ENCODE measurements at places on chromosomes 2 and 18.

DNA sequence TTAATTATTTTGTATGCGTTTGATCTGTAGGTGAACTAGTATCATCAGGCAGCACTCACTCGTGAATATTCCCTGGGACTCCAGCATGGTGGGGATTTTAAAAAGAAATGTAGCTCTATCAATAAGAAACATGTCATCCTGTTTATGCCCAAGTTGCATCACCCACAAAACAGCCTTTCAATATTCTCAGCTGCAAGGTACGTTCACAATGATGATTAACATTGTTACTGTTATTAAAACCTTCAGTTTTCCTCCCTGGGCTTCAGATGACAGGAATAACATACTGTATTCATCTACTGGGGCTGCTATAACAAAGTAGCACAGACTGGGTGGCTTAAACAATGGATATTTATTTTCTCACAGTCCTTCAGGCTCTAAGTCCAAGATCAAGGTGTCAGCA is 87.9 kb upstream of the KLHL29 start:
- no peak for DNase-seq

DNA sequence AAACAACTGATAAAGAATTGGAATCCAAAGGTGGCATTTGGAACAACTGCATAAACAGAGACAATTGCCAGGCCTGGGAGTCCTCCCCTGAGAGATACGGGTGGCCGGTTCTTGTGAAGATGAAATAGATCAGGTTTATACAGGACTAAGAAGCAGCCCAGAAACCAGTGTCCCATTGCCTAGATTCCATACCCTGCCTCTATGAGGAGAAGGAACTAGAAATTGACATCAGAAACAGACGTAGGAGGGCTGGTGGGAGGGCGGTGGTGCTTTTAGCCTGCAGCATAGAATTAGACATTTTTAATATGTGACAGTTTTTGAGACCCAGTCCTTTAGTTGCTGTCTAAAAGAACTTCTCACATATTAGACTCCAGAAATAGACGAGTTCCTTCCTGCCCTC is 11.8 kb upstream of the SH3BP4 start:
- DNase-seq, result no peak

DNA sequence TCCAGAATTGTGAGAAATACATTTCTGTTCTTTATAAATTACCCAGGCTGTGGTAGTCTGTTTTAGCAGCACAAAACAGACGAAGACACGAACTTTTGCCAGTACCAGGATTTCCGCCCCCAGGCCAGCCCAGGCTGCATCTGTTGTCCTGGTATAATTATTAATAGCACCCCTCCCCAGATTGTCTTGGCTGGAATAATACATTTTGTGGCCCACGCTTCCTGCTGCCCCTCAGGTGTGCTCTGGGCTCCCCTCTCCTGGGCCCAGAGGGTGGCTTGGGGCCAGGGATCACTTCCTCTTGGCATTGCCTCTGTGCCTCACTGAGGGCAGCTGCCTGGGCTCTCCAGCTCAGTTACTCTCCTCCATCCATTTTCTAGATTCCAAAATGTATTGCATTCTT is 102.1 kb upstream of the HS6ST1 start:
- DNase-seq, result no peak

DNA sequence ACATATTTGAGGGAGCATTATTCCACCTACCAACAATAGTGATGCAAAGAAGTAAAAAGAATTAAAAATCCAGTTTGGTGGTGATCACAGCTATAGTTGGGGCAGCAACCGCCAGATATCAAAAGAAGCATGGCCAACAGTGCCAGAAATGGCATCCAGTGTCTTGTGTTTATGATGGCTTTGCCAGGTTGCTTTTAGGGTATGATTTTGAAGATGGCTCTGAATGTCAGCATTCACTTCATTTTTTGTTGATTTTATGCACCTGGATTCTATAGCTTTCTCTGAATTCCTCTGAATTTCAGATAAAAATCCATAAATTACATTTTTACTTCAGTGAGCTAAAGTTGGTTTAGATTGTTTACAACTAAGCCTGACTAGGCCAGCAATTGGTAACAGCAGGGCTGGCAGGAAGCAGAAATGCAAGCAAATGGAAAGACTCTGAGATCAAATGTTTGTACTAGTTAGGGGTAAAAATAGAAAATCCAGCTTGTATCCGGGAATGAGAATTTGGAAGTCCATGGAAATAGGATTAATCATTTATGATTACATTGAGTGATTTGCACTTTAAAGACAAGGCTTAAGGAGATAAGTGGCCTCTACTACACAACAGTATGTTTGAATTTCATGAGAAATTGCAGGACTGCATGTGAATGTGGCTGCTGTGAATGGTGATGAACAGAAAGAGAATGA is 40.4 kb downstream of the COL3A1 start:
- no peak for DNase-seq

GRCh38 chr2:222288590-222289277 is 10.1 kb downstream of the PAX3 start:
- DNase-seq, result no peak

- no peak for DNase-seq
Observed at GRCh38 chr2:239234191-239235175, 166.3 kb downstream of the HDAC4 start.

DNA sequence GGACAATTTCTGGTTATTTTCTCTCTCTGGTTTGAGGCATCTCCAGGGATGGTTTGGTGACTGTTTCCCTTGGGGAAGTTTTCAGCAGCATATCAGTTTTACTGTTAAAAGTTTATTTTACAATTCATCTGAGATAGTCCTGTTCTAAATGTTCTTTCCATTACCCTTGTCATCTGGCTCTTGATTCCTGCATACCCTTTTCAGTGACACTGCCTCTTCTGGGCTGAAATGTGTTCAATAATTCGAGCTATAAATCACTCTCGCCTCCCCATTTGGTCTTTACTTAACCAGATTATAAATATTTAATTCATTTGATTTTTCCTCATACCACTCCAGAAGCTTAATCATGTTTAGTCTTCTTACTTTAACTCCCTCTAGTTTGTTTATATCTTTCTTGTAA is 9.5 kb downstream of the DCC start:
- DNase-seq, result no peak

GRCh38 chr2:109669731-109670130 is 55.6 kb downstream of the SOWAHC start:
- no peak for DNase-seq

DNA sequence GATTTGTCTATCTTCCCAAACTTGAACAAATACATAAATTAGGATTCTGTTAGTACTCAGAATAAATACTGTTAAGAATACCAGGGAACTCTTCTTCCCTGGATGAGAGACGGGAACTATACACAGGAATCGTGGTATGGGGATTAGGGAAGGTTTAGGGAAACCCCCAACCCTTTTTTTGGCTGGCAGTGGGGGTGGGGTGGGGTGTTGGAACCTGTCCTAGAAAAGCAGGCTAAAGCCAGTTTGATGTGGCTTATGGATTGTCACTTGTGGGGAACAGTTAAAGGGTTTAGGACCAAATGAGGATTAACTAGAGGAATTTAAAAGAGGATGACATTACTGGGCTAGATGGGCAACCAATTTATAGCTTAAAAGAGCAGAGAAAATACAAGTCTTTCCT is 1.8 kb downstream of the SLC4A10 start:
- DNase-seq, result no peak

DNA sequence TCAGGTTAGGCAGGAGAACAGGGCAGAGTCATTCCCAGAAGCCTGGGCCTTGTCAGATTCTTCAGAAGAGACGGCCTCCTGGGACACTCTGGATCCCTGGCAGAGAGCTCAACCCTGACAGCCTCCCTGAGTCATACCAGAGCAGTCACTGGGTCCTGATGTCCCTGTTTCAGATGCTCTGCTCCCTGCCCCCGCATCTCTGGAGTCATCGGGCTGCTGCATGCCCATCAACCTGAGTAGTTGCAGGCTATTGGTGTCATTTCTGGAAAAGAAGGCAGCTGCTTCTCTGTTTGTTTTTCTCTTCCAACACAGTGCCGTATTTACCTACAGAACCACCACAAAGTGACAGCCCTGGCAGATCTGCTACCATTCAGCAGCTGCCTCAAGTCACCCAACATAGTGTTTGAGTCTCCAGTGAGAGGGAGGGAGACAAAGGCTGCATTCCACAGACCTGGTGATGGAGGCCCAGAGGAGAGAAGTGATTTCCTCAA is 145.1 kb downstream of the B3GNT2 start:
- DNase-seq, result no peak

DNA sequence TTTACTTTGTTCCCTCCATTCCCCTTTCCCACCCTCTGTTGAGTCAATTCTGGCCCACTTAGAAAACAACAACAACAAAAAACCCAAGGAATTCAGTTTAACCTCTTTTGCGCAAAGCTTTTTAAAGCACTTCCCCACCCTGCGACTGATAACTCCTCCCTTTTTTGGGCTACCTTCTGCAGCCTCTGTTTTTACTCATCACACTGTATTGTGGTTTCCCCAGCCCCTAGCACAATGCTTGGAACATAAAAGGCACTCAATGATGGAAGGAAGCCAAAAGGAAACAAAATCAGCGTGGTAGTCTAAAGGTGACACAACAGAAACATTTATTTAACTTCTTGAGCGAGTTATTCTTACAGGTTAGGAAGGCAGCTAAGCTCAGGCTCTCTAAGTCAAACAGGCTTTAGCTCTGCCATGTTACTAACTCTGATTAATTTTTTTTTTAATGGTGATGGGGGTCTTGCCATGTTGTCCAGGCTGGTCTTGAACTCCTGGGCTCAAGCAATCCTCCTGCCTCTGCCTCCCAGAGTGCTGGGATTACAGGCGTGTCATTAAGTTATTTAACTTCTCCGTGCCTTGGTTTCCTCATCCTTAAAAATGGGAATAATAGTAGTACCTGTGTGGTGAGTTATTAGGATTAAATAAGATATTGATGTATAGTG is 1.3 kb downstream of the CEP68 start:
- DNase-seq, result peak; percentile 17

GRCh38 chr18:43312891-43313290 is 35.6 kb upstream of the SYT4 start:
- DNase-seq, result no peak

GRCh38 chr2:67070826-67071225 is 326.3 kb upstream of the ETAA1 start:
- no peak for DNase-seq

DNA sequence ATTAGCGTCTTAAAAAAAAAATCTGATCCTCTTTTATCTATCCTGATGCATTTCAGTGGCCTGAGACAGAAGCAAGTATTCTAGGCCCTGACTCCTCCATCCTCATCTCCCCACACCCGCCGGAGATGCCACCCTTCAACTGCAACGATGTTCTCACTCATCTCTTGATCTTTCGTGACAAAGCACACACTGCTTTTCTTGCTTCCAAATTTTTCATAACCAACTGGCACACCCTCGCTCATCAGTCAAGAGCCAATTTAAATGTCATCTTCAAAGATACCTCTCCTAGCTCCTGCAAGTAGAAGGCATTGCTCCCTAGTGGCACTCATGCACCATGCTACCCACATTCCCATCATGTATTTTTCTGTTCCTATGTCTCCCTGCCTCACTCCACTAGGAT is 115.0 kb downstream of the STK39 start:
- no peak for DNase-seq

- no peak for DNase-seq
Observed at GRCh38 chr2:218033208-218033589, 30.4 kb upstream of the TNS1 start.

GRCh38 chr18:26888259-26888658 is 22.8 kb upstream of the AQP4 start:
- DNase-seq, result no peak

- DNase-seq, result no peak
Observed at GRCh38 chr2:38060236-38061018, 15.5 kb downstream of the CYP1B1 start.

DNA sequence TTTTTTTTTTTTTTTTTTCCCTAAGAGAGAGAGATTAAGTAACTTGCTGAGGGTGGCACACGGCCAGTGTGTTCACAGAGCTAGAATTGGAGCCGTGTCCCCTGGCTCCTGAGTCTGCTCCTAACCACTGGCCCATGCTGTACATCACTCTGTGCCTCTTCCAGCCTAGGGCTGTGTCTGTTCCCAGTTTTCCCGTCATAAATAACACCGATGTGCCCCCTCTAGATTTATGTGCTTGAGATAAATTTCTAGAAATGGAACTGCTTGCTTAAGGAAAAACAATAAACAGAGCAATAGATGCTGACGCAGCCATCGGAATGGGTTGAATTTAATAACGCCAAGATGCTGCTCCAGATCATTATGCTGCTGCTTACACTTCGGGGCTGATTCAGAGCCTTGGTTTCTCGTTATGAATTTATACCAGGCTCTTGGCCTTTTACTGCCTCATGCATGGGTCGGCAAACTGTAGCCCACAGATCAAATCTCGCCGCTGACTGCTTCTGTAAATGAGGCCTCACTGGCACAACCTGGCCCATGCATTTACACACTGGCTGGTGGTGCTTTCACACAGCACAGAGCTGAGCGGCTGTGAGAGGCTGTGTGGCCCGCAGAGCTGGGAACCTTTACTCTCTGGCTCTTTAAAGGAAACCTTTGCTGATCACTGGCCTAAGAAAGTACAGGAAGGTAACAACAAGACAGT is 58.1 kb downstream of the NDUFA10 start:
- no peak for DNase-seq

GRCh38 chr18:72672364-72673184 is 128.4 kb upstream of the CBLN2 start:
- no peak for DNase-seq

DNA sequence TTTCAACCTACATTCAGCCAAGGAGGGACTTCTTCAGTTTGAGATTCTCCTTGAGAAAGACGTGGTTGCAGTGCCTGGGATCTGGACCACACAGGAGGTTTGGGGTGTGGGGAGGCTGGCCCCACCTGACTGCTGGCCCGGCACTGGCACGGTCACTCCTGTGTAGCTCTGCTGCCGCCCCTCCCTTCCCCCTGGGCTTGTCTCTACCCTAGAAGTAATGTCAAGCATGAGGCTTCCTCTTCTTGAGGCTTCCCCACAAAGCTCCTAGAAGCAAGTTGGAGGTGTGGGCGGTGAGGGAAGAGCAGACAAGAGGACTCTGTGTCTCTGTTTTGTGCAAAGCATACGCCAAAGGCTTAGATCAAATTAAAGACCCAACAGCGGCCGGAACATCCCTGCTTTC is 8.7 kb downstream of the KLHL29 start:
- no peak for DNase-seq

- no peak for DNase-seq
Observed at GRCh38 chr2:109168086-109168485, 39.1 kb downstream of the SH3RF3 start.

DNA sequence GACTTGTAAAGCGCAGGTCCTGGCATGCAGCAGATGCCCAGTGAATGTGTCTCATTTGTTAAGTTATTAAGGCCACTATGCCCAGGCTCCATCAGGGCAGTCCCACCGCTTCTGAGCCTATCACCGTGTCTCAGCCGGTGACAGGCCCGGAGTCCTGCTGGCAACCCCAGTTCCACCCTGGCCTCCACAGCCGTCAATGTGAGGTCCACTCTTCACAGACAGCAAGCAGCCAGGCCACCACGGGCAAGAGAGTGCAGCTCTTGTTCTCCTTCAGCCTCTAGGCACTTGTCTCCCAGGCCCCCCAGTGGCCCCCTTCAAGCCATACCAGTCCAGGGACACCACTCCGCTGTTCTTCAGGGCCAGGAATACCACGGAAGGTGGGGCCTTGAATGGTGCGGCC is 22.6 kb downstream of the CFAP65 start:
- no peak for DNase-seq

Measured in stimulated activated CD4-positive, alpha-beta T cell treated with anti-CD3 and anti-CD28 coated beads, Interleukin-4, amount 100 ng/mL, for 1 hour (primary cell).